ENCODE measurements at places on chromosomes 1 and 21.

GRCh38 chr1:41495210-41495948 lies 10.9 kb upstream of the EDN2 start:
- peak; percentile 80 for DNase-seq

GRCh38 chr1:208985231-208985630 lies 598.3 kb upstream of the CAMK1G start:
- no peak for DNase-seq

- DNase-seq: no peak
Observed at GRCh38 chr21:43811262-43812105, 22.1 kb downstream of the RRP1 start.

- no peak for DNase-seq
Observed at GRCh38 chr1:20867847-20868246, 80.7 kb upstream of the HP1BP3 start.

DNA sequence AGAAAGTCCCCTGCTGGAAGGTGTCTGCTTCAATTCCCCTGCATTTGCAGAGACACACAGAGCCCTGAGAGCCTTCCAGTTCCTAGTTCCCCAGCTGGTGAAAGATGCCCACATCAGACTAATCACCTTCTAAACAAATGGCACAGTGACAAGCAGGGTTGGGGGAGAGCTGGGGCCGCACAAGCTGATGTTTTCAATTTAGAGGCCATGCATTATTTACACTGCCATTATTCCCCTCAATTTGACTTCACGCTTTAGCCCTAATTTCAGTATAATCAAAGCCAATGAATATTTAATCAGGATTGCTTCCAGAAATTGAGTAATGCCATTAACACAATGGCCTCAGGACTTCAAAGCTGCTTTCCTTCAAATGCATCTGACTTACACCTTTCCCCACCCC lies 81.5 kb downstream of the BEND5 start:
- DNase-seq: no peak

GRCh38 chr1:224433041-224433691 lies 1.4 kb downstream of the WDR26 start:
- peak; percentile 42 for DNase-seq

DNA sequence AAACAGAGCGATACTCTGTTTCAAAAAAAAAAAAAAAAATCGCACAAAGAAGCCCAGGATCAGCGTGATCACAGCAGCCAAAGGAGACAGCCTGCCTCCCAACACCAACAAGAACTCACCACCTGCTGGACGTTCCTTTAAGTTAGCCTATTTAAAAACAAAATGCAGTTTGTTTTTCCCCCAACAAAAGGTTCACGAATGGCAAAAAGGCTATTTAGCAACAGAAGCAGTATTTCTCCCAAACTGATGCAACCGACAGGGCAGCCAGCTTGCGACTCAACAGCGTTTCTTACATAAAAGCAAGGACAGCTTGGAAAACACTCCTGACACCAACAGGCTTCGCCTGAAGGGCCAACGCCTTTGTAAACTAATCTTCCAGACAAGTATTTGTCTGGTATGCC lies 6.8 kb downstream of the SSU72 start:
- DNase-seq: no peak

DNA sequence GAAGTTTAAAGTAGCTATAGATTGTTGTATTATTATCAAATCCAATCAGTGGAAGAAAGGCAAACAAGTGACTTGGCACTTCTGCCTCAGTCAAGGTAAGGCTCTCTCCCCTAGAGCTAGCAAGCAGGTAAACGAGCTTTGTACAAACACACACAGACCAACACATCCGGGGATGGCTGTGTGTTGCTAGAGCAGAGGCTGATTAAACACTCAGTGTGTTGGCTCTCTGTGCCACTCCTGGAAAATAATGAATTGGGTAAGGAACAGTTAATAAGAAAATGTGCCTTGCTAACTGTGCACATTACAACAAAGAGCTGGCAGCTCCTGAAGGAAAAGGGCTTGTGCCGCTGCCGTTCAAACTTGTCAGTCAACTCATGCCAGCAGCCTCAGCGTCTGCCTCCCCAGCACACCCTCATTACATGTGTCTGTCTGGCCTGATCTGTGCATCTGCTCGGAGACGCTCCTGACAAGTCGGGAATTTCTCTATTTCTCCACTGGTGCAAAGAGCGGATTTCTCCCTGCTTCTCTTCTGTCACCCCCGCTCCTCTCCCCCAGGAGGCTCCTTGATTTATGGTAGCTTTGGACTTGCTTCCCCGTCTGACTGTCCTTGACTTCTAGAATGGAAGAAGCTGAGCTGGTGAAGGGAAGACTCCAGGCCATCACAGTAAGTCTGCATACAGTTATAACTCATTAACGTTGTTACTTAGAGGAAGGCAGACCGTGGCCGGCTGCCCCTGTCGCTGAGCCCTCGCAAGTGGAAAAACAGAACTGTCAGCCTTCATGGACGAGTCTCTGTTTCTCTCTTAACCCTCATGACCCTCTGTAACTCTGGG lies at the start of gene PALMD:
Gene PALMD, plus strand, starts transcription at position 415 of the 833 bp plus-strand sequence. Its CDS starts 205 bp downstream, at position 620.
- DNase-seq: peak; percentile 83

- DNase-seq: no peak
Observed at GRCh38 chr1:114700036-114700600, 4.8 kb upstream of the AMPD1 start.

DNA sequence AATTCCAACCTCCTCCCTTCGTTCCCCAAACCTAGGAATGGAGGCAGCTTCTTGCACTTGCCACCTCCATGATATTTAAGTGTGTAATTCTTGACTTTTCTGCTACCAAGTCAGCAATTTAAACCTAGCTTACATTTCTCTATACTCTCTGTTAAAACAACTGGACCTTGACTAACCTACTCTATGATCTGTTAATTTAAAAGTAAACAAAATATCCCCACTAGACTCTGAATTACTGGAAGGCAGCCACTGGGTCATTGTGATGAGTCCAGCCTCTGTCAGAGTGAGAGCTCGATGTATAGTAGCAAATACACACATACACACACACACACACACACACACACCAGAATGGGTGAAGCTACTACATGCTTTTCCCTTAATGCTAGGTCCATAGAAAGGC lies 40.0 kb upstream of the DHCR24 start:
- no peak for DNase-seq

GRCh38 chr21:46057111-46057709 lies 40.7 kb upstream of the COL6A2 start:
- DNase-seq: no peak

DNA sequence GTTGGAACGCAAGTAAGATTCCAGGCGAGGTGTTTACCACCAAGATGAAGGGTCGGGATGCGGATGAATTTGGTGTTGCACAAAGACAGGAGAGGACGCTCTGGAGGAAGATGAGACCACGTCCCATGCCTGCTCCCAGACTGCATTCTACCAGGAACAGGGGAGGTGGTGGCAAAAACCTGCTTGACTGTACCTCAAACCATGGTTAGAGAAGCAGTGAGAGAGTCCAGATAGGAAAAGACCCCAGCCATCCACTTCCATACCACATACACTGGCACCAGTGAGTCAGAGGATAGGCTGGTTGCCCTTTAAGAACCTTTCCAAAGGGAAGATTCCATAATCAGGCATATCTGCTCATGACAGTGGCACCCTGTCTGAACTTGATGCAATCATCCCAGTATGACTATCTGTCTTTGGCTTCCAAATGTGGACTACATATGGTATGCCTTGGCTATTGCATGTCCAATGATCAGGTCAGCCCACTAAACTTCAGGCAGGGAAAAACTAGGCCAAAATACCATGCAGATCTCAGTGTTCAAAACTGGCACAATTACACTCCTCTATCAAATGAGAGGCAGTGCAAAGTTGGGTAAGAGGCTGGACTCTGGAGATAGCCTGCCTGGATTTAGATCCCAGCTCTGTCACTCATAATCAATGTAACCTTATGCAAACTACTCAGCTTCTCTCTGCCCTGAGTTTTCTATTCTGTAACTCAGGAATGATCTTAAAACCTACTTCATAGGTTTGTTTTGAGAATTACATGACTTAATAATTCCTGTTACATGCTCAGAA lies 20.6 kb downstream of the NPR1 start:
- DNase-seq: no peak

GRCh38 chr1:26418865-26419349 lies 8.3 kb downstream of the LIN28A start:
- DNase-seq: no peak

GRCh38 chr1:38612951-38613350 lies 246.6 kb downstream of the RRAGC start:
- DNase-seq: no peak

DNA sequence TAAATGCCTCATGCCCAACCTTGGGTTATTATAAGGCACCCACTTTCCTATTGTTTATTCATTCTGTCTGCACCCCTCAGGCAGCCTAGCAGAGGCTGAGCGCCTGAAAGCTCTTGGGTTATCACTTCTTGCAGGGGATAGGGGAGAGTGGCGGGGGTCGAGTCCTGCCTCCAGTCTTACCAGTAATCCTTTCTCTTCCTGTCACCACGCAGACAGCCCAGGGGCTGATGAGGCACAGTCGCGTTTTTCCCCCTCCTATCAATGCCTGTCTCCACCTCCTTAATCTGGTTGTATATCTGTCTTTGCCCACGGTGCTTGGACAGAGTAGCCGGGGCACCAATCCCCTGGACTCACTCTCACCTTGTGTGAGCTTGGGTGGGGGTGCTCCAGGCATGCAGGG lies 733.1 kb downstream of the MATN1 start:
- no peak for DNase-seq

DNA sequence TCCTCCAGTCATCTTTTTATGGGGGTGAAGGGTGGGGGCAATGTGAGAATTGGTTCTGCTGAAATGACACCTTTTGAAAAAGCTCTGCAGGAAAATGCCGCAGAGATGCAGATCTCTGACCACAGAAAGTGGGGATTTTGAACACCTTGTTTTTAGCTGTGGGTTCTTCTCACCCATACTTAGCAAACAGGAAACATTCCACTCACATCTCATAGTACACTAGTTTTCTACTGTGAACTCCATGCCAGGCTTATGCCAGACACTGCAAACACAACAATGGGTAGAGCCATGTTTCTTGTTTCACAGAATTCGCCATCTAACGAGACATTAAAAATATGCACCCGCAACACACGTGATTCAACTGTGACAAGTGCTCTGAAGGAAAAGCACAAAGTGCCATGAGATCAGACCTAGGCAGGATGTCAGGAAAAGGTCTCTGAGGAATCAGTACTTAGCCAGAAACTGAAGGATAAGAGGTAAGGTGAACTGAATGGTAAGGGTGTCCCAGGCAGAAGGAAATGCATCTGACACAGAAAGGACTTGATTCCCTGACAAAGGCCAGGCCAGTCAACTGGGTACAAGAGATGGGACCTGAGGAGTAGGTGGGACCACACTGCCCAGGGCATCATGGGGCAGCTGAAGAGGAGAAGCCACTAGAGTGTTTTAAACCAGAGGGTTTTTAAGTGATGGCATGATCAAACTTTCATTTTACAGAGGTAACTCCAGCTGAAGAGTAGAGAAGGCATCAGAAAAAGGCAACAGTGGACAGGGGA lies 83.8 kb upstream of the JAK1 start:
- no peak for DNase-seq

DNA sequence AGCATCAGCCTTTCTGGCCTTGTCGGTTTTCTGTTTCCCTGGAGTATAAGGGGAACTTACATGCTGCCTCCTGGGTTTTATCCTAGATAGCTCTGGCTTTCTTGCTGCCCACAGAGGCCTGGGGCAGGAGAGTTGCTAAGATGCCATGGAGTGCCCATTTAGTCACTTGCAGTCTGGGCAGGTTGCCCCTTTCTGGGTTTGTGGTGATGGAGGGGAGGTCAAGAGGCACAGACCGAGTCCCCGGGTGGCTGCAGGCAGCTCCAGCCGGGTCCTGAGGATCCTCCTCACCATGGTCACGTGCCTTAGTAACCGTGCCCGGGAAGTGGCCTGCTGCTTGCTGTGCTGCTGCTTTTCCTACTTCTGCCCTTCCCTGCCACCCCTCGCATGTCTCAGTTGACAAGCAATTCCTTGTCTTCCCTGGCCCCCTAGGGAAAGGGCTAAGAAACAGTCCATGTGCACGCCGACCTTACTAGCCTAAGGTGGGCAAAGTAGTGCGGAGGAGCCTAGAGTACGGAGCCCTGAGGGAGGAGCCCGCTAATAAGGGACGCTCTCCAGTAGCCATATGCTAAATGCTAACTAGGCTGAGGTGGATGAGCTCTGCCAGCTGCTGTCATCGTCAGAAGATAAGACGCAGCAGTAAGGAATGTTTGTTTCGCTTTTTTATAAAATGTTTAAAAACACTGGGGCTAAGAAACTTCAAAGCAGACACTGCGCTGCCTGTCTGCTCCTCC lies 34.8 kb downstream of the CLCA1 start:
- no peak for DNase-seq

GRCh38 chr21:42117229-42117966 lies 46.3 kb downstream of the UMODL1 start:
- DNase-seq: peak; percentile 76

- DNase-seq: no peak
Observed at GRCh38 chr1:62439652-62440371, 3.0 kb downstream of the USP1 start.

- no peak for DNase-seq
Observed at GRCh38 chr1:58829866-58830265, 46.0 kb upstream of the JUN start.
